Stimulated activated memory B cell treated with anti-CD40 and anti-IgM and Interleukin-4, amounts not matched to agents 10 μg/mL and 1 μg/mL and 100 μg/mL, for 72 hours (primary cell): ENCODE measurements at places on chromosomes 16 and 17.

GRCh38 chr16:79856581-79856980 lies 256.0 kb upstream of the MAF start:
- no peak for ATAC-seq

- ATAC-seq: no peak
Observed at GRCh38 chr17:75508931-75509361, 6.4 kb downstream of the CASKIN2 start.

GRCh38 chr17:60679287-60679686 lies 1.6 kb downstream of the BCAS3 start:
- ATAC-seq: no peak

- no peak for ATAC-seq
Observed at GRCh38 chr16:1437606-1438005, 6.7 kb downstream of the PERCC1 start.

GRCh38 chr17:45792995-45793755 lies 9.1 kb downstream of the CRHR1 start:
- no peak for ATAC-seq

DNA sequence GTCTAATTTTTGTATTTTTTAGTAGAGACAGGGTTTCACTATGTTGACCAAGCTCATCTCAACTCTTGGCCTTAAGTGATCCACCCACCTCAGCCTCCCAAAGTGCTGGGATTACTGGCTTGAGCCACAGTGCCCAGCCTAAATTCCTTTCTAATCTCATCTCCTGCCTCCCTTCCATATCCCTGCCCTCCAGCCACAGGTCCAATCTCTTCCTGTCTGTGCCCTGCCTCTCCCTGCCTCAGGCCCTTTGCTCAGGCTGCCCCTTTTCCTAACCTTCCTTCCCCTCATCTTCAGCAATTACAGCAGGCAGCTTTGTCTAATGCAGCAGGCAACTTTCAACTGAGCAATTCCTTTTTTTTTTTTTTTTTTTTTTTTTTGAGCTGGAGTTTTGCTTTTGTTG lies 46.8 kb downstream of the CFAP20 start:
- no peak for ATAC-seq

DNA sequence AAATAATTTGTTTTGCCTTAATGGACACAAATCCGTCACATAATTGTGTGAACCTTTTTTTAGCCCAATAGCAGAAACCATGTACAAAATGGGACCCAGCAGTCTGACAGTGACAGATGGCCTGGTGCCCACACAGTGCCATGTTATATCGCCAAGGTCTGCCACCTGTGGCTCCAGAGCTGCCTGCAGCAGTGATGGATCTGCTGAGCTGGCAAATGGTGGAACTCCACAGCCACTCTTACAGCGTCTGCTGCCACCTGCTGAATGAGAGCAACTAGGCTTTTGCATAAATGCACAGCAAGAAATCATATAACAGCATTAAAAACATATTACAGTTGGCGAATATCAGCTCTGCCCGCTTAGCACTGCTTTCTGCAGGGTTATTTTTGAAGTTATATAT lies 59.4 kb downstream of the NUP93 start:
- no peak for ATAC-seq

- no peak for ATAC-seq
Observed at GRCh38 chr16:51150165-51150887, 744 bp downstream of the SALL1 start.

DNA sequence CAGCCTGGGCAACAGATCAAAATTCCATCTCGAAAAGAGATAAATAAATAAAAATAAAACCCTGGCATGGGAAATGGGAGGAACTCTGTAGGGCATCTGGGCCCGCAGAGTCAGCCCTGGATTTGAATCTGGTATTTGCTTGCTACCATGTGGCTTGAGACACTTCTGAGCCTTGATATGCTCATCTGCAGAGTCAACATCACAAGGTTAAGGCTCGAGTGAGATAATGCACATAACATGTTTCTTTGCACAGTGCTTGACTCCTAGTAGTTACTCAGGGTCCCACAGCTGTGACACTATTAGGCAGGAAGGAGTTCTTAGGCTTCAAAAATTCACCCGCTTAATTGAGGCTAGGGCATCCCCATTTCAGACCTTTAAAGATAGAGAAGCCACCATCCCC lies 21.3 kb downstream of the CDK5RAP3 start:
- ATAC-seq: no peak

- ATAC-seq: peak; percentile 78
Observed at GRCh38 chr17:78159575-78160158, 8.7 kb upstream of the SYNGR2 start.

DNA sequence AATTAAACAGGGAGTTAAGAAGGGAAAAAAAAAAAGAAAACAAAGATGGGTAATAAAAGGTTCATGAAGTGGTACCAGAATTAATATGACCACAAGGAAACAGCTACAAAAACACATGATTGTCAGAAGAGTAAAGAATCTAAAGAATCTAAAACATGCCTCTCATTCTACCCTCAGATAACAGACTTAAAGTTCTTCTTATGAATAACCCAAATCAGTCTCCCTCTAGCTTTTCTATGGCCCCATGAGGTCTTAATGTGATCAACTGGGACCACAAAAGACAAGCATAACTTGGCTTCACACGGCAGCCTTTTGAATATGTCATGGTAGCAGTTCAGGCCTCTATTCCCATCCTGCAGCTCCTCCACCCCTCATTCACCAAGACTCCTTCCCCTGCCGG lies 6.9 kb downstream of the MYH10 start:
- ATAC-seq: no peak

DNA sequence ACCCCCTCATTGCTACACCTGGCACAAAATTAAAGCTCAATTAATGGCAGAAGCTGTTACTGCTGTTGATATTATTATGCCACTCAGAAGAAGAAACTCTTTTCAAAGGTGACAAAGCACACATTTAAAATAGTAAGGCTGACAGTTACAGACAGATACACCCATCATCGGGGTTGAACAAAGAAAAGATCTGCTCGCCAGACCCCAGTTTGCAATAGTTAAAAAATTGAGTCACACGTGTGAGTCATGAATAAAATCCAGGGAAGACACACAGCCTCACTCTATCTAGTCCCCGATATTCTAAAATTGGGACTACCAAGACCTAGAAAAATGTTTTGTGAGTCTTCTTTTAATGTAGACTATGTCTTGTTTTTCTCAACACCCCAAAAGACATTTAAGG lies 330.0 kb upstream of the SOX9 start:
- no peak for ATAC-seq

GRCh38 chr16:48029768-48030167 lies 126.0 kb downstream of the ABCC12 start:
- ATAC-seq: no peak

DNA sequence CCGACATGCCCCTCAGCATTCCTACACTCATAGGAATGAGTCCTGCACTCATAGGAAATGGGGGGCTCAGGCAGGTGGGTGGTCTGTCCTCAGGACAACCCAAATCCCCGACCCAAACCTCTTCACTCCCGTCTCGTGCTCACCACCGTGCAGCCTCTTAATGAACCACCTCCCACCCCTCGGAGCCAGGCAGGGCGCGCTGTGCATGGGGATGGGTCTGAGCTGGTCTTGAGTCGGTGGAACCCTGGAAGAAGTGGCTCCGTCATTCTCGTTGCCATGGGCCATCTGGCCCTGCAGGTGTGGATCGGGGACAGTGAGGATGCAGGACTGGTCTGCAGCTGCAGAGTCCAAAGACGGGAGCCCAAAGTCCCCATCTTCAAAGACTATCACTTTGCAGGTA lies 6.4 kb upstream of the RAB40B start:
- no peak for ATAC-seq

- no peak for ATAC-seq
Observed at GRCh38 chr16:56841659-56842058, 23.3 kb upstream of the SLC12A3 start.

GRCh38 chr17:5943232-5943631 lies 126.9 kb upstream of the WSCD1 start:
- no peak for ATAC-seq
